ENCODE measurements at places on chromosomes 13 and 19.
A peak's percentile ranks its signal among the peaks of the same experiment; 100 is the strongest.

DNA sequence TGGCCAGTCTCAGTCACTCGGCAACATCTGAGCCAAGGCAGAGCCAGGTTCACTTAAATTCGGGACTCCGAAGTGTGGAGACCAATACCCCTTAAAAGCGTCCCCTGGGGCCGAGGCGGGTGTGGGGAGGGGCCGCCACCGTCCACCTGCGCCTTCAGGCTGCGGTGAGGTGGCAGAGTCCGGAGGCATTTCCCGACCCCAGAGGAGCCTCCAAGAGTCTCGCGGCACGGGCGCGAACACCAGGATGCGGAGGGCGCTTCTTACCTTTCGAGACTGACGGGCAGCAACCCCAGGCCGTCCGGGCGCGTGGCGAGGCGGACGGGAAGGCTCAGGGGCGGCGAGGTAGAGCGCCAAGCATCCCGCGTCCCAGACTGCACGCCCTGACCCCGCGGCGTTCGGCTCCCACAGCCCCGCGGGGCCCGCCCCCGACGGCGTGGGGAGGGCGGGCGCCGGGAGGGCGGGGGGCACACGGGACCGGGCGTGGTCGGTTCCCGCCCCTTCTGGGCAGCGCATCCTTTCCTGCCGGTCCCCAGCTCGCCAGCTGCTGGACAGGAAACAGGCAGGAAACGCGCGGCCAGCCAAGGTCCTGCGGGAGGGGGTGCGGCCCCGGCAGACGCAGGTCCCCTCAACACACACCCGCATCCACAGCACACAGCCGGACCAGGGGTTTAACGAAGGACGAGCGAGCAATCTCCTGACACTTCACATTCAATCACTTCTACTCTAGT, at the start of gene THSD1:
Gene THSD1, minus strand, starts transcription at position 406 of the 728 bp plus-strand sequence. CDS start 3,572 bp downstream, outside the sequence.
- DNase-seq = peak; percentile 86

DNA sequence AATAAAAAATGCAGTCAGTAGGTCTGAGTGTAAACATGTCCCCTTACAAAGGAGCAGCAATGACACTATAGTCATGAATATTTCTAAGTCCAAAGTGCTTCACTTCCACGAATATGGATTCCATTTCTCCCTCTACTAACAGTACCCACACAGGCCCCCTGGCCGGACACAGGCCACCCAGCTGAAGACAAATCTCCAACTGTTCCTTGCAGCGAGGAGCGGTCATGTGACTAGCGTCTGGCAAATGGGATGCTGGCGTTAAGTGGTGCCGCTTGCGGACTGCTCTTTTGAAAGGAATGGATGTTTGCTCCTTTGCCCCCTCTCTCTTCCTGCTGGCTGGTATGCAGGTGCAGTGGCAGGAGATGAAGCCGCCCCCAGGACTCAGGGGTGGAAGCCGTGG, 16.2 kb downstream of the PPP1R12C start:
- no peak for DNase-seq

DNA sequence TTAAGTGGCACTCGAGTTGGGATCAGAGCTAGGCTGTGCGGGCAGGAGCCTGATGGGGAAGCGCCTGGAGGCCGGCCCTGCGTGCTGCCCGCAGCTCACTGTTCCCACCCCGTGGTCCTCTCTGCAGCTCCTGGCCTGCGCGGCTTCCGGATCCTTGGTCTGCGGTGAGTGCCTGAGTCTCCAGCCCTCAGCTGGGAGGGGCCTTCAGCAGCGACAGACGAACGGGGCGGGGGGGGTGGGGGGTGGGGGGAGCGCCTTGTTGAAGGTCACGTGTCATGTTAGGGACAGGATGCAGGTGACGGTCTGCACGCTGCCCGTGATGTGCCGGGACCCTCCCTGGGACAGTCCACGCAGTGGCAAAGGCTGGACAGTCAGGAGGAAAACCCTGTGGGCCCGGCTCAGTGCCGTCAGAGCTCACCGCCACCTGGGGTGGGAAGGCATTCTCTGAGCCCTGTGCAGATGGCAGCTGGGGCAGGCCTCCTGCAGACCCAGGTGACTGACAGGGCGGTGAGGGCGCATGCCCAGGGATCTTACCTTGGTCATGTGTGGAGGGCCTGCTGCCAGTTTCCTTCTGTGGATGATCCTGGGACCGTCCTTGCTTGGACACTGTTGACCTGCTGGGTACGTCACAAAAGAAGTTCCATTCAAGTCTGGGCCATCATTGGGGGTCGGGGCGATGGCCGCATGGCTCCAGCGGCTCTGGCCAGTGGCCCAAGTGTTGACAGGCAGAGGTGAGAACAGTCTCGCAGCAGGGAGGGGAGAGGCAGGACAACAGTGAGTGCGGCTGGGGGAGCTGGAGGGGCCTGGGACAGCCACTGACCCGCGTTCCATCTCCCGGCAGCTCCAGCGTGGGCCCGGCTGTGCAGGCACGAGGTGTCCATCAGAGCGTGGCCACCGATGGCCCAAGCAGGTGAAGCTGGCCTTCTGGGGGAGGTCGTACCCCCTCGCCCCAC, 4.3 kb downstream of the NDUFS7 start:
- DNase-seq = no peak

GRCh38 chr19:37329686-37330085, 41.2 kb upstream of the ZNF527 start:
- peak; percentile 10 for DNase-seq

GRCh38 chr19:57682226-57682766, 519 bp downstream of the ZNF551 start:
- DNase-seq = no peak

DNA sequence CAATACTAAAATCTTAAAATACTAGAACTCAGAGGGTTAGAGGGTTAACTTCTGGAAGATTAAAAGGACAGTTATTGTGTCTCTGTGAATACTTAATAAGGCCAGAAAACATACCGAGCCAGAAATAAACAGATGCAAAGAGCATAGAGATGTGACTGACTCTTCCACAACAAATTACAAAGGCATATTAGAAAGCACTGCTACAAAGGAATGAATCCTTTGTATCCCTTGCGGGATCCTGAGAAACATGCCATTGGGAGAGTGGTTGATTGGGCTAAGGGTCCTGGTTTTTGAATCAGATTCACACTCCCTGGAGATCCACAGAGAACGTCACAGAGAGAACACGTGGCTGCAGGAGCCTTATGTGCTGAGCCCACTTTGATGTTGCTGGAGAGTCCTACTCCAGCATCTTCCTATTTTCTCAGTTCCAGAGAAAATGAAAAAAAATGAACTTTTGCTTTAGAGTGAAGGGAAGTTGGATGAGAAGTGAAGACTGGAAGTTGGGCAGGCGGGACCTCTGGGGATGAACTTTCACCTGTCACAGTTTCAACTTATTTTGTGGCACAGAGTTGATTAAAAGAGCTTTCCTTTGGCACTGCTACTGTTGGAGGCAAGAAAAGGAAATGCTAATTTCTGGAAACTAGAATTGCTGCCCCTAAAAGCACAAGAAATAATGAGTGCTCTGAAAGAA, 309.9 kb downstream of the DCT start:
- DNase-seq = no peak

Data from endothelial cell (in vitro differentiated cells).